Ovary (tissue), 10 donors: ENCODE measurements at places on chromosomes 7 and 10. TPM values are rescaled to one million over a fixed set of nuclear protein-coding genes. Genes with fewer than 3 reads are reported as not detected.

DNA sequence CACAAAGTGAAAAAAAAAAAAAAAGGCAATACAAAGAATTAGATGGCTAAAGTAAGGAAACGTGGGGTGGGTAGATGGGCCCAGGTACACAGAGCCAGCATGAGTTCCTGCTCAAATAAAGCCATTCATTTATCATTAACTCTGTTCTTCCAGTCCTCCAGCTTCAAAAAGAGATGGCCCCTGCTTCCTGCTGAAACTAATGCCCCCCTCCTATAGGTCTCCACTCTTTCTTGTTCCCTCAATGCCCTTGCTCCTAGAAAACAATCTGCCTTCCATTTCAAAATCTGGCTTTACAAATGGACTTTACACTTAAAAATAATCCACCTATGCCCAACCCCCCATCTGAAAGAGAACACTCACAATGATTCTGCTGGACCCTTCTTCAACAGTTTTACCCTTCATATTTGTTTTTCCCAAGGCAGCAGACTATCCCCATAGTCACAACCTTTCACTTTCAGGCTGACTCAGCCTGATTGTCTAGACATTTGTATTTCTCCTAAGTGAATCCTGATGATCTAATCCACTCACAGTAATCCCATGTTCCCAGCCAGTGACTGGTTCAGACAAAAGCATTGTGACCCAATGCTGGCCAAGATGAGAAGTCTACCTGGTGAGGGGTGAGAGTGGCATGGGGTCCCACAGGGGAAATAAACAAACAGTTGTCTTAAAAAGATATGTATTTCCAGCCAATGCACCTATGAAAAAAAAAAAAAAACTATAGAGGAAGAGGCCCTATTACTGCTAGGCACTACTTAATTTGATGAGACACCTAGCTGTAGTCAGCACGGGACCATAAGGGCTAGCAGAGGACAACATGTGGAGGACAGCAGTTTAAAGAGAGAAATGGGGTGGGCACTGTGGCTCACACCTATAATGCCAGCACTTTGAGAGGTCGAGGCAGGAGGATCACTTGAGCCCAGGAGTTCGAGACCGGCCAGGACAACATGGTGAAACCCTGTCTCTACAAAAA lies 74.6 kb upstream of the GRID1 start:
- no peaks in the 10 kb centered on the region for H3K36me3 ChIP-seq
- no peaks in the 10 kb centered on the region for H3K4me1 ChIP-seq
- no peak overlapping the region for H3K4me3 ChIP-seq
- H3K27me3 ChIP-seq, result no peaks in the 10 kb centered on the region

- DNase-seq, result no peak
- no peaks in the 10 kb centered on the region for H3K4me1 ChIP-seq
- no peaks in the 10 kb centered on the region for H3K27me3 ChIP-seq
- H3K36me3 ChIP-seq, result no peaks in the 10 kb centered on the region
- H3K4me3 ChIP-seq, result no peak overlapping the region
- H3K27ac ChIP-seq, result no peak overlapping the region
Observed at GRCh38 chr10:121851786-121852185, 76.0 kb downstream of the ATE1 start.

DNA sequence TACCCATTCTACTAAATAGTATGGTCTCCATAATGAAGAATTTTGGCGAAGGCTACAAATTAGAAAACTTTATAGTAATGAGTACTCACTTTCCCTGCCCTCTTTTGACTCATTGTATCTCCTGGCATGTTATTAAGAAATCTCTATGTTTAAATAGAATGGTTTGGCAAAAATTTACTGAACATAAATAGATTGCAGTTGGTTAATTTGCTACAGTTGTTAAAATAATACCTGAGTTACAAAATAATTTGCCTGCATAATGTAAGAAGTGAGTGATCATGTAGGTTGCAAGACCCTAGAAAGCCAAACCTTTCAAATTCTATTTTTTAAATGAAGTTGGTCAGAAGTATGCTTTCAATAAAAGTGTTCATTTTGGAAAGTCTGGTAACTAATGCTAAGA lies 176.8 kb upstream of the AHR start:
- H3K27me3 ChIP-seq, result no peaks in the 10 kb centered on the region
- no peak overlapping the region for H3K27ac ChIP-seq

DNA sequence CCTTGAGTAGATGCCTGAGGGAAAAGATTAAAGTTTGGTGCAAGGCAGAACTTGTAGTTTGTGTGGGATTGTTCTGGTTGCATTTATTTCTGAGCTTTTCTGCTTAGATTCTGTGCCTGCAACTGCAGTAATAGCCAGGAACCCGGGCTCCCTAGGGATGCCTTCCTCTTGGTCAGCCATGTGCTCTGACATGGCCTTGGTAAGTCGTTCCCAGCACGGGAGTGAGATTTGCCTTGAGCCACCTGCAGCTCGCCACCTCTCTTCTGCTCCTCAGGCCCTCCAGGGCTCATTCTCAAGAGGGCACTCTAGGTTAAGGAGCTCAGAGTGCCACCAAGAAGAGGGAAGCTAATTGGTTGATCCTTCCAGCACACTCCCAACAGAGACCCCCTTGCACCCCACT lies 350.6 kb upstream of the MKI67 start:
- H3K27ac ChIP-seq, result no peak overlapping the region
- DNase-seq, result no peak
- no peak overlapping the region for H3K4me3 ChIP-seq
- H3K36me3 ChIP-seq, result no peaks in the 10 kb centered on the region
- H3K4me1 ChIP-seq, result no peaks in the 10 kb centered on the region

GRCh38 chr10:46560381-46560780 lies 3.9 kb upstream of the GPRIN2 start:
- peaks cover 6% of the 10 kb centered on the region for H3K4me1 ChIP-seq
- DNase-seq, result peak; percentile 13
- H3K27ac ChIP-seq, result no peak overlapping the region
- H3K4me3 ChIP-seq, result no peak overlapping the region

DNA sequence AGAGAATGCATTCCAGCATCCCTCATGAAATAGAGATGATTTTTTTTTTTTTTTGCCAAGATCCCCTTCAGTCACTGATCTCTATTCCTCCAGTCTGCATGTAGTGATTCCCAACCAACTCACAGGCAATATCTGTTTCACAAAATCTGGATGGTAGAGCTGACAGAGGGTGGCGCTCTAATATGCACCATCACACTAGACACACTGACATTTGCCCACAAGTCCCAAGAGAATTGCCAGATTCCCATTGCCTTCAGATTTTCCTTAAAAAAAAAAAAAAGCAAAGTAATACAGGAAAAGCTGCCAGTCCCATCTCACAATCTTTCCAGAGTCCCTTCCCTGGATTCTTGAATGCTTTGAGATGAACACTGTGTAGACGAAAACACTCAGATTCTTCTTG lies 301.0 kb downstream of the SORCS1 start:
- DNase-seq, result no peak
- no peaks in the 10 kb centered on the region for H3K27me3 ChIP-seq
- H3K27ac ChIP-seq, result no peak overlapping the region
- no peak overlapping the region for H3K4me3 ChIP-seq
- H3K4me1 ChIP-seq, result no peaks in the 10 kb centered on the region

- H3K27ac ChIP-seq, result no peak overlapping the region
- H3K36me3 ChIP-seq, result peaks cover 2% of the 10 kb centered on the region
- no peak for DNase-seq
Observed at GRCh38 chr10:101609481-101609880, 21.4 kb downstream of the DPCD start.

DNA sequence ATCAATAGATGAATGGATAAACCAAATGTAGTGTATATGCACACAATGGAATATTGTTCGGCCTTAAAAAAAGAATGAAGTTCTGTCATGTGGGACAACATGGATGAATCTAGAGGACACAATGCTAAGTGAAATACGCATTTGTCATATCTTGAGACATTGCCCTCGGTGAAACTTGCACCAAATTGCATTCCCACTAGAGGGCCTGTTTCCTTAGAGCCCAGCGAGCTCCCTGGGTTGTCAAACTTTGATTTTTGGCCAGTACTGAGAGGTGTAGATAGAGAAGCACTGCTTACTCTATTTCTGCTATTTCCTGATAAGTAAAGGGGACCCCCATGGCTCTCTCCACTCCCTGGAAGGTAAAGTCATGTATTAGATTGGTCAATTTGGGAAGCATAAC lies 157.1 kb downstream of the GPAM start:
- no peak for DNase-seq
- H3K36me3 ChIP-seq, result no peaks in the 10 kb centered on the region
- H3K4me1 ChIP-seq, result no peaks in the 10 kb centered on the region
- no peak overlapping the region for H3K4me3 ChIP-seq
- H3K27me3 ChIP-seq, result peaks cover 3% of the 10 kb centered on the region

GRCh38 chr7:24668927-24669635 lies 88.2 kb downstream of the GSDME start:
- H3K4me1 ChIP-seq, result no peaks in the 10 kb centered on the region
- no peak overlapping the region for H3K4me3 ChIP-seq
- H3K36me3 ChIP-seq, result no peaks in the 10 kb centered on the region
- H3K27me3 ChIP-seq, result no peaks in the 10 kb centered on the region
- no peak overlapping the region for H3K27ac ChIP-seq

- no peak overlapping the region for H3K27ac ChIP-seq
- no peak overlapping the region for H3K4me3 ChIP-seq
- H3K36me3 ChIP-seq, result no peaks in the 10 kb centered on the region
- H3K4me1 ChIP-seq, result no peaks in the 10 kb centered on the region
- H3K27me3 ChIP-seq, result no peaks in the 10 kb centered on the region
Observed at GRCh38 chr7:102415685-102416225, 17.6 kb upstream of the ORAI2 start.

GRCh38 chr7:15682751-15683245 lies 3.7 kb downstream of the MEOX2 start:
- no peaks in the 10 kb centered on the region for H3K27me3 ChIP-seq
- DNase-seq, result no peak
- H3K36me3 ChIP-seq, result no peaks in the 10 kb centered on the region
- H3K27ac ChIP-seq, result no peak overlapping the region
- no peak overlapping the region for H3K4me3 ChIP-seq

DNA sequence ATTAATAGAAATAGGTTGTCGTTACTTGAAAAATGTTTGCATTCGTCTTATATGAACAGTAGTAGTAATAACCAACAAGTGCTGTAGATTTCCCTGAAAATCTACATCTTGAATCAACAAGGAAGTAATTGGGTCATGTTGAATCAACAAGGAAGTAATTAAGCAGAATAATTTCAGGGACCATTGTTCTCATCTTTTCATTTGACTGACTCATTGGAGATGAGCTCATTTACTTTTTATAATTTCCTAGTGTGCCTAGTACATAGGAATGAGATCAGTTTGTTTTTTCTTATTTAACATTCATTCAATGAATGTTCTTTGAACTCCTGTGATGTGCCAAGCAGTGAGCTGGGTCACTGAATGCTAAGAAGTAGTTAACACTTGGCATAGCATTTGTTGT lies 8.2 kb downstream of the CLDN12 start:
- no peak for DNase-seq
- peaks cover 1% of the 10 kb centered on the region for H3K4me1 ChIP-seq
- no peak overlapping the region for H3K4me3 ChIP-seq
- H3K27me3 ChIP-seq, result no peaks in the 10 kb centered on the region
- H3K36me3 ChIP-seq, result no peaks in the 10 kb centered on the region

- H3K36me3 ChIP-seq, result no peaks in the 10 kb centered on the region
- no peaks in the 10 kb centered on the region for H3K4me1 ChIP-seq
- no peak overlapping the region for H3K27ac ChIP-seq
Observed at GRCh38 chr7:44372560-44373417, 47.4 kb upstream of the CAMK2B start.

- H3K4me3 ChIP-seq, result no peak overlapping the region
- H3K36me3 ChIP-seq, result no peaks in the 10 kb centered on the region
- no peaks in the 10 kb centered on the region for H3K4me1 ChIP-seq
- H3K27me3 ChIP-seq, result no peaks in the 10 kb centered on the region
- DNase-seq, result no peak
- H3K27ac ChIP-seq, result no peak overlapping the region
Observed at GRCh38 chr10:30464675-30465074, 30.7 kb downstream of the MAP3K8 start.

DNA sequence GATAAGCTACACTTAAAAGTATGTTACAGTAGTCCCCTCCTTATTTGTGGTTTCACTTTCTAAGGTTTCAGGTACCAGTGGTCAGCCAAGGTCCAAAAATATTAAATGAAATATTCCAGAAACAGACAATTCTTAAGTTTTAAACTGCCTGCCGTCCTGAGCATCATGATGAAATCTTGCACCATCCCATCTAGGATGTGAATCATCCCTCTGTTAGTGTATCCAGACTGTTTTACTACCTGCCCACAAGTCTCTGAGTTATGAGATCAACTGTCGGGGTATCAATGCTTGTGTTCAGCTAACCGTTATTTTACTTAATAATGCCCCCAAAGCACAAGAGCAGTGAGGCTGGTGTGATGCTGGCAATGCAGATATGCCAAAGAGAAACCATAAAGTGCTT lies 11.4 kb downstream of the KDM7A start:
- no peaks in the 10 kb centered on the region for H3K27me3 ChIP-seq
- no peaks in the 10 kb centered on the region for H3K36me3 ChIP-seq
- DNase-seq, result no peak
- H3K27ac ChIP-seq, result no peak overlapping the region
- no peak overlapping the region for H3K4me3 ChIP-seq
- H3K4me1 ChIP-seq, result peaks cover 2% of the 10 kb centered on the region

DNA sequence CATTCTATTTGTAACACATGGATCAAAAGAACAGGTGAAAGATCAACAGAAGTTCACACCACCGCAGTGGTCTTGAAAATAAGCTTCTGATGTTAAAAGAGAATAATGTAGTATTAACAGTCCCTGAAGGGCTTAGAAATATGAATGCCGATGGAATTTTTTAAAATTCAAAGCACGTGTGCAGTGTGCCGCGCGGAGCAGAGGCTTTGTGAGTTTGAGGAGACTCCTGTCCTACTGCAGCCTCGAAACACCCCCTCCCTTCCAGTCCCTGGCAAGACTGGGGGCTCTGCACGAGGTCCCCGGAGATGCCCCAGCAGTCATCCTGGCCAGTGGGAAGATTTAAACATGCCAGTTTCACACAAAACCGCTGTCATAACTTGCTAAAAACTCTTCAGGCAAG lies 196.6 kb downstream of the DIP2C start:
- H3K36me3 ChIP-seq, result no peaks in the 10 kb centered on the region
- no peak overlapping the region for H3K27ac ChIP-seq
- H3K27me3 ChIP-seq, result no peaks in the 10 kb centered on the region
- DNase-seq, result no peak

GRCh38 chr7:12584930-12585329 lies 14.4 kb downstream of the SCIN start:
- H3K27ac ChIP-seq, result no peak overlapping the region
- no peaks in the 10 kb centered on the region for H3K4me1 ChIP-seq
- H3K36me3 ChIP-seq, result no peaks in the 10 kb centered on the region
- H3K27me3 ChIP-seq, result no peaks in the 10 kb centered on the region
- H3K4me3 ChIP-seq, result no peak overlapping the region
- no peak for DNase-seq

- no peak overlapping the region for H3K27ac ChIP-seq
- no peak overlapping the region for H3K4me3 ChIP-seq
- no peaks in the 10 kb centered on the region for H3K4me1 ChIP-seq
- H3K36me3 ChIP-seq, result no peaks in the 10 kb centered on the region
- H3K27me3 ChIP-seq, result no peaks in the 10 kb centered on the region
Observed at GRCh38 chr7:110633313-110633712, 457.6 kb upstream of the LRRN3 start.

The SMARCD3 gene
- 56.1 TPM for polyA plus RNA-seq

The PNLIPRP3 gene
- not detected for polyA plus RNA-seq

The CDK6 gene
- polyA plus RNA-seq, result 1.8 TPM

The ITIH5 gene
- polyA plus RNA-seq, result 12.7 TPM

The MOGAT3 gene
- not detected for polyA plus RNA-seq

The ANKRD22 gene
- 0.63 TPM for polyA plus RNA-seq

The VAX1 gene
- polyA plus RNA-seq, result not detected

The SFTPA2 gene
- 0.22 TPM for polyA plus RNA-seq

The CRYGN gene
- 0.24 TPM for polyA plus RNA-seq
